ENCODE measurements at places on chromosomes 3 and 15.

DNA sequence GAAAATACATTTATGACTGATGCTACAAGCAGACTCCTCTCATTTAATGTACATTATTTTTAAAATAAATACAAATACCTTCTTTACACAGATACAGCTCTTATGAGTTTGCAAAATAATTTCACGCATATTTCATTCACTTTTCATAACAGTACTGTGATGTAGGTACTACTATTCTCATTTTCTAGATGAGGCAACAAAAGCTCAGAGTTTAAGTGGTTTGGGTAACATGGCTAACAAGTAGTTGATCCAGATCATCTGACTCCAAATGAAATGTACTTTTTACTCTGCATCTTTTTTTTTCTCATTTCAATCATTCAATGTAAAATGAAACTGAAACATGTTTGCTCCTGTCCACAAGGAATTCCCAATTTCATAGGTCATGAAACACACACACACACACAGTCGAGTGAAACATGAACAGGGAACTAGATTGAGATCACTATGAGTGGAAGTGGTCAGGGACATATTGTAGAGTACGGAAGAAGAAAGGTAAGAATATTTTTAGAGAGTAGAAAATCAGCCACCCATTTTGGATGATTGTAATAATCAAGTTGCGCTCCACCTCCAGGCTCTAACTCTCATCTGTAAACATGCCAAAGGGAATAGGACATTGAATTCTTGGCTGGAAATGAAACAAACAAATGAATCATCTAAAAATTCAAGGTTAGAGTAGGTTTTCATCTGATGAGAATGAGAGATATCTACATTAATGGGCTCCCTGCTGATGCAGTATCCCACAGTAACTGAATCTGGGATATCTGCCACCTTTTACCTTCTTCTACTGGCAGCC lies 92.4 kb downstream of the CLDN1 start:
- no peak for DNase-seq

DNA sequence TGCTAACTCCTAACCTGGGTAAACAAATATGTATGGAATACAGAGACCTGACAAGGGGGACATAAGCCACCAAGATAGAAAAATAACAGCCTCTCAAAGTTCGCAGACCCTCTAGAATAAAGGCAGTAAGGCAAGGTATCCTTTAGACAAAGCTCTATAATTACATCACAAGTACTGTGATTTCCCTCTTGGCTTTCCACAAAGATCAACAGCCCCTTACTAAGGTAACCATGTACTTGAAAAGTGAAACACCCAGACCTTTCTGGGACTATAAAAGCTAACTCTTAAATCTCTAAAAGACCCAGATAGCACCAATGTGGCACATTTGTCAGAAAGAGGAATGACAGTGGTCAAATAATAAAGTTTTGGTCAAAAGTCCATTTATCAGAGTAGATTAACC lies 51.9 kb downstream of the TBL1XR1 start:
- no peak for DNase-seq

DNA sequence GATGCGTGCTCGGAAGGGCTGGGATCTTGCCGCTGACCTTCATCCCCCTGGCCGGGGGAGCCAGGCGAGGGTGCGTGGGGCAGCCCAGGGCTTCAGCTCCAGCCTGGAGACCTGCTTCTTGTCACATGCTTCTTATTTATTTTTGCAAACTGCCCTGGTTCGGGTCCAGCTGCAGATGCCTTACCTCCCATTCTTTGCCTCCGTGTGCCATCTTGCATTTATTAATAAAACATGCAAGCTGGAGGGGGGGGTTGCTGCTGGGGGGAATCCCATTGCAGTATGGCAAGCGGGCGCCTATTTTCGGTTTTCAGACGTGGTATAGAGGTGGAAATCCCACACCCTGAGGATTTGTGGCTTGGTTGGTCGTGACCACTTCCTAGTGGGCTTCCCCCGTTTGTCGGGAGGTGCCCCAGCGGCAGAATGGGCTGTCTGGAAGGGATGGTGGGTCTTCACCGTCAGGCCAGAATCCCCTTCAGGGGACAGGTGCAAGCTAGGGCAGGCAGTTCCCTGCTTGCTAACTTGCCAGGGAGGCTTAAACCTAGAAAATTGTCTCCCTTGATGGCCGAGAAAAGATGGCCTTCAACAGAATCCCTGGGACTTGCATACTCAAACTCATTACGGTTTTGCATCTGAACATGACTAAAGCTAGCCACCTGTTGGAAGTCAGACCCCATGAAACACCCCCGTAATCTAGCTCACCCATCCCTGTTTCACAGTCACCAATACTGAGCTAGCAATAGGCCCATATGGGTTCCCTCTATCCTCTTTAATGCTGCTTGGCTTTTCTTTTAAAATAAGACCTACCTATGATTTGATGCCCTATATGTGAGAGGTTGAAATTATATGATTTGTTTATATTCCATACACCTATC lies 569 bp downstream of the TMEM266 start:
- no peak for DNase-seq

DNA sequence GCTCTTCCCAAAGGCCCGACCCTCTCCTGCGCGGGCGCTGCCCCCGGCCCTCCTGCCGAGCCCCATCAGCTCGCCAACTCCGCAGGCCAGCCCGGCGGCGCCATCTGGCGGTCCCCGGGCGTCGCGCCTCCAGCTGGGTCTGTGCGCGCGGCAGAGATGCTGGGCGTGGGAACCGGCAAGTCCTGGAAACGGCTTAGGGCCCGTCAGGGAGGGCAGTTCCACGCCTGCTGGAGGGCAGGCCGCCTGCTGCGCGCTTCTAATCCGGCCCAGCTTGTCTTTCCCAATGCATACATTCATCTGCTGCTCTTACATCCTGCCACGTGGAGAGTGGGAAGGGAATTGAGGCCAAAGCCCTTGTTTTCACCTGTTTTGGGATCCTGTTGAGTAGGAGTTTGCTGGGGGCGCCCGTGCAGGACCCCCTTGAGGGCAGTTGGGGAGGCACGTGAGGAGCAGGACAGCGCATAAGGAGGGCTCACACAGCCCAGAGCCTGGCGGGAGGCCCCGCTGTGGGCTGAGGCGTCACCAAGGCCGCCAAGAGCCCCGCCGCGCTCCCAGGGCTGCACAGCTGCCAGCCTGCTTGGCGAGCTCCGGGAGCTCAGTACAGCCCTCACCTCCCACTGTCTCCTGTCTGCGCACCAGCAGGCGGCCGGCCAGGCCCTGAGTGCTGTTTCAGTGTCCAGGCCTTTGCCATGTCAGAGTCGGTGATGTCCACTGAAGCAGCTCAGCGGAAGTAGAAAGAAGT lies 165.6 kb downstream of the NSMCE3 start:
- DNase-seq: no peak

GRCh38 chr15:36960947-36961227 lies 139.5 kb downstream of the MEIS2 start:
- DNase-seq: no peak

DNA sequence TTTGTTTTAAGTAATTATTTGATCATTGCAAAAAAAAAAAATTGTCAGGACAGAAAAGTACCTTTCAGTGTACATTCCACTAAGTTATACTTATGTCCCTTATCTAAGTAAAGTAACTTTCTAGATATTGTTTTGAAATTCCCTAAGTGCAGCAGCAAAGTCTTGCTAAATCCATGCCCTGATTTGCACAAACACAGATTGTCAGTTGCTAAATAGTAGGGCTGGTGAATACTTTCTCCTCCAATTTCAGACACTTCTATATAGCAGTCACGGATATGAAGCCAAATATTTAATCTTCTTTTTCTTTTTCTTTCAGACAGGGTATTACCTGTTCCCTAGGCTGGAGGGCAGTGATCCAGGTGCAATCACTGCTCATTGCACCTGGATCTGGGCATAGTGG lies 12.9 kb downstream of the LRRC2 start:
- DNase-seq: no peak

DNA sequence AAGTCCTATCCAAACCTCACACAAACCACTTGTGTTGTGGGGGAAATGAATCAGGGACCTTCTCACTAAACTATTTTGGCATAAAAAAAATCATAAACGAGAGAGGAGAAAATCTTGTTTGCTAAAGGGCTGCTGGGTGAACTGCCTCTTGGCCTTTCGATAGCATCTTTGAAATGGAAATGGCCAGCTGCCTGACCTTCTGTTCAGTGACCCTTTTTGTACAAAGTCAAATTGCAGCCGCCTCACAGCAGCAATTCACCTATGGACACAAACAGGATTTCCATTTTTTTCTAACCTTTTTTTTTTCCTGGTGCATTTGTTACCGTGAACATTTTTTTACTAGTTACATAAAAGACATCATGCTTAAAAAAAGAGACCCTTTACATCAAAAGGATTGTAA lies 89.0 kb upstream of the ONECUT1 start:
- DNase-seq: no peak

DNA sequence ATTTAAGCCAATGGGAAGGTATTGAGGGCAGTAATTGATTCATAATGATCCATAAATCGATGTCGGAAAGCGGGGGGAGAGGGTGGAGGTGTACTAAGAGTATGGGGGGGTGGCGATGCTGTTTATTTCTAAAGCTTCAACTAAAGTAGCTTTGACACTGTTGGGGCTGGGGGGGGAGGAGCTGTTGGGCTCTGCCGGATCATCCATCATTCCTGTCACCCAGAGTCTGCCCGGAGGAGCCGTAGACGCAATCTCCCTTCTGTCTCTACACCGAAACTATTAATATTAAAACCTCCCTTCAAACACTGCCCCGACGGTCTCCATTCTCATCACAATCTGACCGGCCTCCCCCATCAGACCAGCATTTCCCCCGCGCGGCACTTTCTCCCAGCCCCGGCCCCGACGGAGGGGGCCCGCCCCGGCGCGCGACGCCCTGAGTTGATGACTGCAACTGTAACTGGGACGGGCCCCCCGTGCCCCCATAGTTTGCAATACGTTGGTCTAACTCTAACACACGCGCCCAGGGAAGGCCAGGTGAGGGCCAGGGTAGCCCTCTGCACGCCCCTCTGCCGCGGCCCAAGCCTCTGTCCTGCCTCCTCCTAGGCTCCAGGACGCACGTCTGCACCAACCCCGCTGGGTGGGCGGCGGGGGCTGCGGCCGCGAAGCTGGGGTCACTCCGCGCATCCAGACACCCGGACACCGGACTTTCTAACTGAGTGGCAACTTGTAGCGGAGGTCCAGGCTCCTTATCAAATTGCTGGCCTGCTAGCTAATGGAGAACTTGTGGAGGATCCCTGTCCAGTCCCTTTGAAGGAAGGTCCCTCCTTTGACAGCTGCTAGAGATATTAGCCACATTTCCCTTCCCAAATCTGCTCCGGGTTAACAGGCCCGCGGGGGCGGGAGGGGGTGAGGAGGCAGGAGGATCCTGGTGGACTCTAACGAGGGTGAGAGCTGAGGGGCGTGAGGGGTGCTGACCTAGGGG lies 212.0 kb downstream of the MEIS2 start:
- DNase-seq: no peak

DNA sequence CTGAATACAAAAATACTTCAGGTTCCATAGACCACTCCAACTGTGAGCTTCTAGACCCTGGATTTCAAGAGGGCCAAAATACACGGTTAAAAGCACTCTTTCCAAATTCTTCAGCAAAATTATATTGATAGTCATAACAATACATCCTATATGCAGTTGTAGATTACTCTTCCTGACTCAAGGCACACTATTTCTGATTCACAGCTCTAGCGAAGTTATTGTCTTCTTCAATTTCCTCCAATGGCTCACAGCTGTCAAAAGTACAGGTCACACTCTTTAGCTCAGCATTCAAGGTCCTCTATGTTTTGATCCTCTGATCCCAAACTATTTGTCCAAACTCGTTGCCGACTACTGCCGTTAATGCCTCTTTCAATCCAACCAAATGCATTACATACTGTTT lies 13.5 kb upstream of the CCDC80 start:
- DNase-seq: no peak

DNA sequence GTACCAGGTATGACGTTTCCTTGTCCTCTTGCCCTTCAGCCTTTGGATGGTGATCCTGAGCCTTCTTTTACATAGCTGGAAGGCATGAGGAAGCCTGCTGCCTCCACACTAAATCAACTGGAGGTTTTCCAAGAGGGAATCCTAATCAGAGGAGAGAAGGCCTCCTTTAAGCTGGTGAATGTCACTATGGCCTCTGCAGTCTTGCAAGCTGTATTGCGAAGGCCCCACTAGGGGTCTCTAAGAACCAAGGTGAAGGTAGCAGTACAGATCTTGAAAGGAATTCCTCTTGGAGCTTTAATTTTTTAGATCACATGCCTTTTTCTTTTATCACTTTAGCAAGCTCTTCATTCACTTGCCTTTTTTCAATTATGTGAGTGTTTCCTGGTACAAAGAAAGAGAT lies 119.2 kb downstream of the GHSR start:
- no peak for DNase-seq

DNA sequence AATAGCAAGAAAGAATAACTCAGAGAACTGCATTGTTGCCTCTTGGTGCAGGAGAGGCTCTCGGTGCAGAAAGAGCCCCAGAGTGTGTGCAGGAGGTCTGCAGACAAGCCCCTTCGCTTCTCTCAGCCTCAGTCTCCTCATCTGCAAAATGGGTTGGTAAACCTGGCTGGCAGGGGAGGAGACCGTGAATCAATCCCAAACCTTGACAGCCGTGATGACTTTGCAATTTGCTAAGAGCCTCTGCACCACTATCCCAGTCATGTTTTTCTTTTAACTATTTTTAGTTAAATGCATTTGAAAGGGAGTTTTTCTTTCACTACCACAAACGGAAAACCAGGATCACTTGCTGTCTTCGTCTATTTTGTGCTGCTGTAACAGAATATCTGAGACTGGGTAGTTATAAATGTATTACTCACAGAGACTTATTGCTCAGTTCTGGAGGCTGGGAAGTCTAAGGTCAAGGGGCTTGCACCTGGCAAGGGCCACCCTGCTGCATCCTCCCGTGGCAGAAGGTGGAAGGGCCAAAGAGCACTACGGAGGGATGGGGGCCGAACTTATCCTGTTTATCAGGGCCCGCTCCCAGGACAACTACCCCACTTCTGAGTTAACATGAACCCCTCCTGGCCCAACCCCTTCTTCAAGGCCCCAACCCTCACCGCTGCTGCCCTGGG lies 14.2 kb upstream of the IQSEC1 start:
- no peak for DNase-seq

Data from stimulated activated CD8-positive, alpha-beta memory T cell treated with anti-CD3 and anti-CD28 coated beads, Interleukin-7, amount 100 ng/mL, for 1 hour (primary cell).